ENCODE measurements at places on chromosomes 1 and 21.

GRCh38 chr1:24111262-24111995, 506 bp downstream of the MYOM3 start:
- no peak for DNase-seq

DNA sequence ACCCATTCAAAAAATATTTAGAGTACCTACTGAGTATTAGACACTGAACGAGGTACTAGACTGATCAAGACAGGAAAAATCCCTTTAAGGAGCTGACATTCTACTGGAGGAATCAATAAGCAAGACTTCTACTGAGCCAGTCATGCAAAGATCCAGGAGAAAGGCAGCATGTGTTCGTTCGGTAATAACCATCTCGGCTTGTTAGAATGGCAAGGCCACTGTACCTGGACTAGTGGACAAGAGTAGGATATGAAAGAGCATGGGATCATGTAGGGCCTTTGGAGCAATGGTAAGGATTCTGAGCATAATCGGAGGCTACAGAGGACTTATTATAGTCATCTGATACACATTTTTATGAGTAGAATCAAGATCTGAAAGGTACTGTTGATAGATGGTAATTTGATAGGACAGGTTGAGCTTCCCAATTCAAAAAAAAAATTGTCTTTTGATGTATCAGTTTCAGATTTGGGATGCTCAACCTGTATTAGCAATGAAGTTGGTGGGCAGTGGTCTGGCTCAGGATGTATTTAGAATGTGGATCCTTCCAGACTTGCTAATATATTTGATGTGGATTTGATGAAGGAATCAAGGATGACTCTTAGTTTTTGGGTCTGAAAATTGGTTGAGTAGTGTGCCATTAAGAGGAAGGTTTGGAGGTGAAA, 2.3 kb downstream of the COX20 start:
- DNase-seq: no peak

- peak; percentile 92 for DNase-seq
These were observed 2.7 kb upstream of the SDC3 start for GRCh38 chr1:30911059-30911954.

DNA sequence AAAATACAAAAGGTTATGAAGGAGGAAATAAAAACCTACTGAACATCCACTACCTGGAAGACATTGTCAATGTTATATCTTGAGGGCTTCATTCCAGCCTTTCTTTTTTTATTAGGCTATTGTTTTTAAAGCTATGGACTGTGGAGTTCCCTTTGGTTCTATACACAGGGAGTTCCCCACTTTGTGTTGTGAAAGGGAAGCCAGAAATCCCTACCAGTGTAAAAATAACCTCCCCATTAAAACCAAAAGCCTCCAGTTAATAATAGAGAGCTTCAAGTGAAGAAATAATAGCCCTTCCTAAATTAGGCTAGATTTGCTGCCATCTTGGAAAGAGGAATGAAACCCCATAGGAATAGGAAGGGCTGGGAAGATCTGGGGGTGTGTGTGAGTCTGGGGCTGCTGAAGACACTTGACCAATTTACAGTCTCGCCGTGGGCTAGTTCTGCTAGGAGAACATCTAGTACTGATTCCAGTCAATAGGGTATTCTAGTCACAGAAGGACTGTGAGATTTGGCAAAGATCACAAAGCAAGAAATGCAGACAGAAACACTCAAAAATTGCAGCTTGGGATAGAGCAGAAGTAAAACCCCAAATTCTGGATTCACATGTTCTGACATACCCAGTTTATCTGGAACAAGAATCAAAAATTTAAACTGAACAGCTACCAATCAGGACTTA, 32.4 kb upstream of the PTGFRN start:
- DNase-seq: no peak

GRCh38 chr1:38586993-38587646, 272.5 kb downstream of the RRAGC start:
- DNase-seq: peak; percentile 76
